IMR-90 (cell line): ENCODE measurements at places on chromosomes 7 and 10.

DNA sequence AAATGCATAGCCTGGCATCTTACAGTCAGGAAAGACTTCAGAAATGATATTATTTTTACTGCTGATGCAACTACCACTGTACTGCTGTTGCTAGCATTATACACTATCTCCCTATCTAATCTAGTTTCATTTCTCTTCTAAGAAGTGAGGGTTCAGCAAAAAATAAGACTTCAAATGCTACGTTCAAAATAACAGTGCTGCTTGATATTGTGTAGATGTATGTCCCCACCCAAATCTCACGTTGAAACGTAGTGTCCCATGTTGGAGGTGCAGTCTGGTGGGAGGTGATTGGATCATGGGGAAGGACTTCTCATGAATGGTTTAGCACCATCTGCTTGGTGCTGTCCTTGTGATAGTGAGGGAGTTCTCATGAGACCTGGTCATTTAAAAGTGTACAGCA, 129.4 kb downstream of the ANK3 start:
- no peak for DNase-seq

DNA sequence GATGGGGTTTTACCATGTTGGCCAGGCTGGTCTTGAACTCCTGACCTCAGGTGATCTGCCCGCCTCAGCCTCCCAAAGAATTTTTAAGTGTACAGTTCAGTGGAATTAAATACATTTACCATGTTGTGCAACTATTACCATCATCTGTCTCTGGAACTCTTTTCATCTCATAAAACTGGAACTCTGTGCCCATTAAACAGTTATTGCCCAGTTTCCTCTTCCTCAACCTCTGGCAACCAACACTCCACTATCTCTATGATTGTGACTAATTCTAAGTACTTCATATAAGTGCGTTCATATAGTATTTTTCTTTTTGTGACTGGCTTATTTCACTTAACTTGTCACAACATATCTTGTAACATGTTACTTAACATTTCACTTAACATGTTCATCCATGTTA, 41.3 kb upstream of the ATXN7L1 start:
- no peak for DNase-seq

- DNase-seq, result no peak
Observed at GRCh38 chr7:134070673-134071072, 56.5 kb upstream of the LRGUK start.

DNA sequence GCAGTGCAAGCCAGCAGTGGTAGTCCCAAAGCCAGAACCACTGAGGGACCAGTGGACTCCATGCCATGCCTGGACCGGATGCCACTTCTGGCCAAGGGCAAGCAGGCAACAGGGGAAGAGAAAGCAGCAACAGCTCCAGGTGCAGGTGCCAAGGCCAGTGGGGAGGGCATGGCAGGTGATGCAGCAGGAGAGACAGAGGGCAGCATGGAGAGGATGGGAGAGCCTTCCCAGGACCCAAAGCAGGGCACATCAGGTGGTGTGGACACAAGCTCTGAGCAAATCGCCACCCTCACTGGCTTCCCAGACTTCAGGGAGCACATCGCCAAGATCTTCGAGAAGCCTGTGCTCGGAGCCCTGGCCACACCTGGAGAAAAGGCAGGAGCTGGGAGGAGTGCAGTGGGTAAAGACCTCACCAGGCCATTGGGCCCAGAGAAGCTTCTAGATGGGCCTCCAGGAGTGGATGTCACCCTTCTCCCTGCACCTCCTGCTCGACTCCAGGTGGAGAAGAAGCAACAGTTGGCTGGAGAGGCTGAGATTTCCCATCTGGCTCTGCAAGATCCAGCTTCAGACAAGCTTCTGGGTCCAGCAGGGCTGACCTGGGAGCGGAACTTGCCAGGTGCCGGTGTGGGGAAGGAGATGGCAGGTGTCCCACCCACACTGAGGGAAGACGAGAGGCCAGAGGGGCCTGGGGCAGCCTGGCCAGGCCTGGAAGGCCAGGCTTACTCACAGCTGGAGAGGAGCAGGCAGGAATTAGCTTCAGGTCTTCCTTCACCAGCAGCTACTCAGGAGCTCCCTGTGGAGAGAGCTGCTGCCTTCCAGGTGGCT, 97.7 kb downstream of the TACC2 start:
- DNase-seq, result no peak

DNA sequence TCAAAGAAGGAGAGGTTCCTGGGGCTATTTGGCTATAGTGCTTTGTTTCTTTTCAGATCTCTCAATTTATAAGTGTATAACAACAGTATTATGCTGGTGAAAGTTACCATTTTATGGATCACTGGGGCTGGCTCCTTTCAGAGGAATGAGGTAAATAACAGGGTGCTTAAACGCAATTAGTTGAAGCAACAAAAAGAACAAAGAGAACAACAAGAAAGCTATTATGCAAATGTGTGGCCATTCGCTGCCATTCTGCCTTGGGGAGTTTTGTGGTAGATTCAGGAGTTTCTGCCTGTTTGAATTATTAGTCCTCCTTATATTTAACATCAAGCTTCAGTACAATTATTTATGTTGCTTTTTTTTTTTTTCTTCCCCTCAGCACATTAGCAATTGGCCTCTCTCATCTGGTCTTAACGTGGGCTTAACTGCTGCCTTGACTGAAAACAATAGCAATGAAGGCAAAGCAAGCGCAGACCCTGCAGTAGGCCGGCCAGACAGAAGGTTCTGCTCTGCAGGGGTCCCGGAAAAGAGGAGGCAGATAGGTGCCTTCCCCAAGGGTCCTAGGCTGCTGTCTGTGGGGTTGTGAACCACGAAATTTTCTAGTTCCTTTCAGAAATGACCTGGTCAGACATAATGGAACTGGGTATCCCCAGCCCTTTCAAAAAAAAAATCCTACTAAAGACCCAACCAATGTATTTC, 339.9 kb upstream of the PODXL start:
- no peak for DNase-seq

- peak; percentile 16 for DNase-seq
Observed at GRCh38 chr7:27095050-27095896, 527 bp downstream of the HOXA1 start.

DNA sequence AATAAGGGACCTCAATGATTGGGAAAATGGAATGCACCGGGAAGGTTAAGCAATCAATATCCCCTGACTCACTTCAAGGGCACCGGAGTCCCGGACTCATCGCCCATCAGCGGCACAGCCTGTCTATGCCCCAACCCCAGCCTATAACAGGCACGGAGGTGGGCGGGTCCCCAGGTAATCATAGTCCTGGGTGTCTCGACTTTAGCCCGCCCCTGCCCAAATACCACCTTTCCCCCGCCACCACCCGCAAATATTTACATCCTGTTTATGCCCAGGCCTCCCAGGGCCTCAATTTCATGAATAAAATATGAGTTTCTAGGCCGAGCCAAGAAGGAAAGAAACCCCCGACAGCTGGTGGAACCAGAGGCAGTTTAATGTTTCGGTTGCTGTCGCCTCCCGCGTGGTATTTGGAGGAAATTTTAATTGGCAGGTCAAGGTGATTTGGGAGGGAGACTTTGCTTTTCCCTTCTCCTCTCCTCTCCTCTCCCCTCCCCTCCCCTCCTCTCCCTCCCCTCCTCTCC, 15.6 kb upstream of the RFC2 start:
- DNase-seq, result peak; percentile 74

DNA sequence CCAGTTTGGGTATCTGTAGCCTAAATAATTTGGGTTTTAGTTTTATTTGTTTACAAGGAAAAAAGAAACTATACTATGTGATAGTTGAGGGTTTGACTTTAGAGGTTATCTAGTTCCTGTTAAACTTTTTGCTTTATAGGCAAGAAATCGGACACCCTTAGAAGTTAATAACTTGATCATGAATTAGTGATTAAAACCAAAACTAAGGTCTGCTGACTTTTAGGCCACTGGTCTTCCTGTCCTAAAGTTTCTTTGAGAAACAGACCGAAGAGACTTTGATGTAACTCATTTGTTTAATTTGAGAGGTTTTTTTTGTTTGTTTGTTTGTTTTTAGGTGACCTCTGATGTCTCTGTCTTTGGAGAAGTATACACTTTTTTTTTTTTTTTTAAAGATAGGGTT, 59.7 kb downstream of the PHTF2 start:
- no peak for DNase-seq

GRCh38 chr7:116271963-116272886, 61.9 kb downstream of the TES start:
- peak; percentile 98 for DNase-seq

DNA sequence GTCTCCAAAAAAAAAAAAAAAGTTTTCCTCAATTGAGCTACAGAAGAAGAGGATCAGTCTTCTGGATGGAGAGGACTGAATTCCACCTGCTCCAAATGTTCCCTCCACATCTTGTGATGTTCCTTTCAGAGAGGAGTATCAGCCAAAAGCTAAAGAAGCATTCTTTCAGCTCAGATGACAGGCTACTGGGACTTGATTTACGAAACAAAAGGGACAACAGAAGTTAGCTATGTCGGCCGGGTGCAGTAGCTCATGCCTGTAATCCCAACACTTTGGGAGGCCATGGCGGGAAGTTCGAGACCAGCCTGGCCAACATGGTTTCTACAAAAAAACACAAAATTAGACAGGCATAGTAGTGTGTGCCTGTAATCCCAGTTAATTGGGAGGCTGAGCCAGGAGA, 7.4 kb downstream of the DAGLB start:
- no peak for DNase-seq

DNA sequence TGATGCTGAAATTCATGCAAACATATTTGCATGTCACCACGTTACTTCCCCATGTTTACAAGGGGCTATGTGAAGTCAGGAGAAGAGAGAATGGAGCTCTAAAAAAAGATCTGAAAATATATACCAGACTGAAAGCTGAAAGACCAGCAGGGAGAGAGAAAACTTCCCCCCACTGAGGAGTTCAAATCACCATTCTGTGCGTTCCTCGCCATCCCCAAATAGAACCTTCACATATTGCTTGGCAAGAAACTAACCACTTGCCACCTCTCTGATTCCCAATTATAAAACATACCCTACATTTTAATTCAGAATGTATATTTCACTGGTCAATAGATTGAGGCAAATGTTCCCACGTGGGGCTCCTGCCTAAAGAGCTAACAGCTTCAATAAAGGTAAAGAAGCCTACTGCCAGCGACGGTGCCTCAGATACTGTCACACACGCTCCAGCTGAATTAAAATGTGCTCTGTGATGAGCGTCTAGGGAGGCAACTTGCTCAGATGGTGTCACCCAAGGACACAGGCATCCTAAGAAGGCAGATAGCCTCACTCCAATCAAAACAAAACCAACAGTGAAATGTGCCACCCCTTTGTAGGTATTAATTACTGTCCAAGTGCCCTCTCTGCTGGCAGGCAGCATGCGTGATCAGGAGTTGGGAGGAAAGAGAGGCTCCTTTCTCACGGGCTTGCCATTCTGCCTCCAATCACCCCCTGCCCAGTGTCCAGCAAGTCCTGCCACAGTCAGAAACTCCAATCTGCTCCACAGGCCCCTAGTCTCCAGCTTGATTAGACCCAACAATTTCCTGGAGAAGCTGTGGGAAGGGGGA, 298.2 kb downstream of the GRID1 start:
- DNase-seq, result no peak

- no peak for DNase-seq
Observed at GRCh38 chr10:107434854-107435253, 270.3 kb upstream of the SORCS1 start.

GRCh38 chr10:120480848-120481247, 23.8 kb downstream of the PLPP4 start:
- DNase-seq, result no peak

GRCh38 chr10:112663234-112664125, 216.5 kb downstream of the VTI1A start:
- peak; percentile 73 for DNase-seq

- no peak for DNase-seq
Observed at GRCh38 chr7:24769014-24769830, 12.0 kb upstream of the GSDME start.

DNA sequence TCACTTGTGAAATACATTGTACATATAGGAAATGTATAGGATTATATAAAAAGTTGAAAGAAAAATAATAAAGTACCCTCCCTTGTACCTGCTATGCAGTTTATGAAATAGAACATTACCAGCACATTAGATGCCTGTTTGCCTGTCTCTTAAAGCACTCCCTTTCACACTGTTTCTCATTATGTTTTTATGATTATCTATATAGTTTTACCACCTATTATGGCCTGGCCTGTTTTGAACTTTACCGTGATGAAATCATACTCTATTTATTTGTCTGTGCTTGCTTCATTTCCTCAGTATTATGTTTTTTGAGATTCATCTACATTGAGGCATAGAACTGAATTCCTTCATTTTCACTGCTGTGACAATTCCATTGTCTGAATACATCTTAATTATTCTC, 41.1 kb downstream of the DGKB start:
- no peak for DNase-seq

GRCh38 chr10:44873160-44873559, 38.0 kb upstream of the TMEM72 start:
- peak; percentile 45 for DNase-seq

GRCh38 chr7:77569514-77570232, 32.6 kb downstream of the PTPN12 start:
- peak; percentile 44 for DNase-seq

GRCh38 chr10:4265964-4266363, 481.0 kb upstream of the KLF6 start:
- DNase-seq, result no peak

- no peak for DNase-seq
Observed at GRCh38 chr7:89072081-89072480, 276.5 kb upstream of the TEX47 start.

DNA sequence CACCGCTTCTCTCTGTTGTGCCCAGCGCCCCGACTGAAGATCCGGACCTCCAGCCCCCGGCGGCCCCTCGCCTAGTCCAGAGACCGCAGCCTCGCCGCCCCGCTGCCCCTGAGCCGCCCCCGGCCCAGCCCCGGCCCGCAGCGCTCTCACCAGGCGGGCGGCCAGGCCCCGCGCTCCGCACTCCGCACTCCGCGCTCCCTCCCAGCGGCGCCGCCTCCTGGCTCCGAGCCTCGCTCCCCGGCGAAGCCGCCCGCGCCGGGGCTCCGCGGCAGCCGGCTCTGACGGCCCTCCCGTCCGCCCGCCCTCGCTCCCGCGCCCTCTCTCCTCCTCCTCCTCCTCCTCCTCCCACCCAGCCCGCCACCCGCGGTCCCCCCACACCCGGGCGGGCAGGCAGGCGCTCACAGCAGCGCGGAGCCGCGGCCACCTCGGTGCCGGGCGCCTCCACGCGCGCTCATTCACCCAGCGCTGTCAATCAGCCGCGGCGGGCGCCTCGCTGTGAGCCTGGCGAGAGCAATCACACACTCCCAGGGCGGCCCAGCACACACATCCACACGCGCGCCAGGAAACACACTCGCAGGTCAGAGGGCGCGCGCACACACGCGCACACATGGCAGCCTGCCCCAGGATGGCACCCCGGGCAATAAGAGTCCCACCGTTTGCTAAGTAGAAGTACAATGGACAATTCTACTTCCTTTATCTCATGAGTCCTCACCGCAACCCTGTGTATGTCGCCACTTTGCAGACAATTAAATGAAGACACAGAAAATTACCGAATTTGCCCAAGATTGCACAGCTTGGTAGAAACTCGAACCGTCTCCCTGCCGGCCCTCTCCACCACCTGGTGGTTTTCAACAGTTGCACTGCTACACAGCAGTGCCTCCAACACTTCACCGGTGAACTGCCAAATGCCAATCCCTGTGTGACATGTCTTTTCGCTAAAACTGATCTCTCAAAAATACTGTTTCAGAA, at the start of gene PRRT4:
Gene PRRT4, minus strand, starts transcription at position 280 of the 969 bp plus-strand sequence.
- no peak for DNase-seq
